ENCODE measurements at places on chromosomes 5 and 9.
A peak's percentile ranks its signal among the peaks of the same experiment; 100 is the strongest.

- DNase-seq, result no peak
These were observed 51.6 kb upstream of the C5orf46 start for GRCh38 chr5:147957901-147958300.

- no peak for DNase-seq
These were observed 2139.6 kb upstream of the ACO1 start for GRCh38 chr9:30244877-30245276.

DNA sequence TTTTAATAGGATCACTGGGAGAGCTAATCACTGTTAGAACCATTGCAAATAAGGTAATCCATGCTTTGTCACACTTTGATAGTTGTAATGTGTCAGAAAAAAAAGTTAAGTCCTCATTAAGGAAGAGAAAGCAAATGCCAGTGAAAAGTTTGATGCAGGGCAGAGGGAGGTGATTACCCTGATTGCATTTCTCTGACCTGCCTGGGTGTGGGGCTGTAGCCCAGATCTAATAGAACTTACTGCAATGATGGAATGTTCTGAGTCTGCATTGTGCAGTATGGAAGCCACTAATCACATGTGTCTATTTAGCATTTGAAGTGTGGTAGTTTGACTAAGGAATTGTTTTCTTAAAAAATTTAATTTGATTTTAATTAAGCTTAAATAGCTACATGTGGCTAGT lies 202.7 kb downstream of the ATP10B start:
- DNase-seq, result no peak

- DNase-seq, result no peak
These were observed 57.9 kb downstream of the PBX3 start for GRCh38 chr9:125805057-125805456.

DNA sequence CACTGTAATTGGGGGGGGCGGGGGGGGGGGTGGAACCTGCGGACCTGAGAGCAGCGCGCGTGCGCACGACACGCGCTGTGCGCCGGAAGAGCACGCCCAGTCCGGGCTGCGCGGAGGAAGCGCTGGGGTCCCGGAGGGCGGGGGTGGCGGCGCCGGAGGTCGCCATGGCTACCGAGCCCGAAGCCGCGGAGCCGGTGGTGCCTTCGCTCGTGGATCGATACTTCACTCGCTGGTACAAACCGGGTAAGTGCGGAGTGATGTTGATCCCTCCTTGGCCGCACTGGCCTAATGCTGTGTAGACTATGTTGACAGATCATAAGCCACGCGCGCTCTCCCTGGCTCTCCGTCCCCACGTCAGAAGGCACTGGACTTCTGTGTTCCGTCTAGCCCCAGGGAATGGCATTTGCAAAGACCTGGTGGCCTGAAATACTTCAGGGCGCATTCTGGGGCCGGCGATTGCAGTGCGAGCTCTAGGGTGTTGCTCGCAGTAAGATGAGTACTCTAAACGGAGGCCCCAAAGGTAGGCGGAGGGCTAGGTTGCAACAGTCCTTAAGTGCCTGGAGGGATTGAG lies at the start of gene ABITRAM:
Gene ABITRAM (plus strand): TSS at position 78 of the 571 bp plus-strand sequence. CDS start 87 bp downstream, at position 165.
- DNase-seq, result peak; percentile 66

GRCh38 chr9:36163049-36163785 lies 6.0 kb upstream of the CCIN start:
- no peak for DNase-seq

- DNase-seq, result no peak
These were observed 35.1 kb downstream of the GRIA1 start for GRCh38 chr5:153525536-153525935.

DNA sequence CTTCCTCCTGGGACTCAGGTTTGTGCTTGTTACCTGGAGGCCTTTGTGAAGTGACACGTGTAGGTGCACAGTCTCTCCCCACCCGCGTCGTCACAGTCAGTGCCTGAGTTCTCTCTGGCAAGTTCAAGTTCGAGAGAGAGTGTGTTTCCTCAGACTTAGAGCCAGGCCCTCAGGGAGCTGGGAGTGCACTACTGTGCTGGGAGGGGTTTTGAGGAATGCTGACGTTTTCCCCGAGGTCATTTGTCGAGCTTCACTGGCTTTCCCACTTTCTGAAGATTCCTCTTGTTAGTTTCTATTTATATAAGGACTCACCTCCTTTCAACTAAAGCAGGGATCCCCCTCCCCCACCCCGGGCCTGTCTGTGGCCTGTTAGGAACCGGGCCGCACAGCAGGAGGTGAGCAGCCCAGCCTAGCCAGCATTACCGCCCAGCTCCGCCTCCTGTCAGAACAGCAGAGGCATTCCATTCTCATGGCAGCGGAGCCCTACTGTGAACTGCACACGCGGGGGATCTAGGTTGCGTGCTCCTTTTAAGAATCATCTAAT lies 209.2 kb downstream of the DIRAS2 start:
- no peak for DNase-seq

DNA sequence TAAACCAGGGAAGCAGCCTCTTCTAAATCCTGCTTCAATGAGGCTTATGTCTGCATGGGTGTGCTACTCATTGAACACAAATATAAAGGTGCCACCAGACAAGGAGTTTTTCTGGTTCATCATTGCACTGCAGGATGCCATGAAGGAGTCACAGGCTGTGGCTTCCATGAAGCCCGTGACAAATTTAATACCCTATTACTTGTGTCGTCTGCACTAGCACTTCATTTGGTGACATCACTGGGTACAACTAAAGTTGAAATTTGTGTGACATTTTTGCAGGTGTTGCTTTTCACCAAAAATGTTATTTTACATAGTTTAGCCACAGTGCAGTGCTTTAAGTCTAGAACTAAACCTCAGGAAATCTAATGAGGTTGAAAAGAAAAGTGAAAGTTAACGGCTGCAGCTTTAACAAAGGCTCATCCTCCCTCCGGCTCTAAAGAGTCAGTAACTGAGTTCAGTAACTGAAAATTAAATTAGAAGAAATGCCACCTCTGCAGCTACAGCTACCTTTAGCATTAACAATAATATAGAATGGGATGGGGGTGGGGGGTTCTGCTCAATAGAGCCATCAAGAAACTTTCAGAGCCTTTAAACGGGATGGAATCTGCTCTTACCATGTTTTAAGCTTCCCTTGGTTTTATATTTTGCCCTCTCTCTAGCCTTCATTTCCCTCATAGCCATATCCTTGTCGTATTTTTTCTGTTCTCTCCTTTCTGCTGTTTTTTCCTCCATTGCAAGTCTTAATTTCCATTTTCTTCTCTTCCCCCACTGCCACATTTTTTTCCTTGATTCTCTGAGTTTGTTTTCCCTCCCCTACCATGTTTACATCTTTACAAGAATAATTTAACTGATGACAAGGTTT lies 233.8 kb upstream of the TMEM161B start:
- no peak for DNase-seq

DNA sequence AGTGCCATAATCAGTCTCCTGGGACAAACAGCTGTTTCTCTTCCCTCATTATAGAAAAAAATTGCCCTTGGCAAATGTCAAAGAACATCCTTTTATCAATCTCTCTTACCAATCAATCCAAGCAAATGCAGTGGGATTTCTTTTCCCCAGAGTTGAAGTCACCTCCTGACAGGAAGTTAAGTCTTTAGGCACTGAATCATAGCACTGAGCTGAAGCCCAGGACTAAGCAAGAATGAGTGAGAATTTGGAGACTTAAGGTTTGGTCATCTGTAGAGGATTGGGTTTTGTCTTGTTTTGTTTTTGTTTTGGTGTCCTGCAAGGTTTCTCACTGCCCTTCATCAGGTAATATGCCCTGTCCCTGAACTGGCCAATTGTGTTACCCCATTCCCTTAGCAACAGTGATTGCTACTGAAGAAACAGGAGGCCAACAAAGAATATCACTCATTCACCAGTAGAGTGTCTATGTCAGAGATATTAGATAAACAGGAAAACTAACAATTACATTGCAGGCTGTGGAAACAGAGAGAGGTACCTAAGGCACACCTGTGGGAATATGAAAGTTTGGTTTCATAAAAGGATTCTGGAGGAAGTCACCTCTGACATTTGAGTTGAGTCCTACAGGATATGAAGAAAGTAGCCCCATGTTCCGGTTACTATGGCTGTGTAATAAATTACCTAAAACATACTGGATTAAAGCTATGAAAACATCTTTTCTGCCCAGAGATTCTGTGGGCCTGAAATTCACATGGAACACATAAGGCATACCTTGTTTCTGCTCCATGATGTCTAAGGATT lies 4.5 kb upstream of the FXN start:
- no peak for DNase-seq

DNA sequence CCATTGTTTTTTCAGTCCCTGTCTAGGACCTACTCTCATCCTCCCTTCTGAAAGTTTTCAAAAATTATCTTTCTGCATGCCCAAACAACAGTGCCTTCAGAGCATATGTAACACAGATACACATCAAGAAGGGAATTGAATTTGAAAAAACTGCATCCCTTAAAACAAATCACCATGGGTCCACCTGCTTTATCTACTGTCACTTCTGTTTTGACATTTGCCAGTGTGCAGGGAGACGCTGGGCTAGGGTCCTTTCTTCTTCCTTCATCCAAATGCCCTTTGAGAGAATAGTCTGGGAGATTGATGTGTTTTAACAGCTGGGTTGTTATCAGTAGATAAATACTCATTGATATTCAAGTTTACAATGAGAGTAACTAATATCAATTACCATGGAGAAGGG lies 1630.1 kb downstream of the MAT2B start:
- DNase-seq, result no peak

DNA sequence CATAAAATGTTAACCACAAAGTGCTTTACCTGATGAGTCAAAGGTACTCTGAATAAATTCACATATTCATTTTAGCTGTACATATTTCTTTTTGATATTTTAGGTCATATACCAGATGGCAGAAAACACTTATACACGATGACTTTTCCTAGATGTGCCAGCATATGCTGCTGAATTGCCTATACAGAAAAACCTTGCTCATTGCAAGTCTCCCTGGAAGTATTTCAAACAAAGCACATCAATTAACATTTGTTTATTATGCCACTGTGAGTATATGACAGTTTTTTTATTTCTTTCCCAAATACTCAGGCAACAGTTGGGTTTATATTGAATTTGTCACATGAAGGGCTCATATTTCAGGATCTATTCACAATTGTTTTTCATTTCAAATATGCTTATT lies 180.8 kb downstream of the TMEM232 start:
- no peak for DNase-seq

- no peak for DNase-seq
These were observed 23.2 kb downstream of the PRUNE2 start for GRCh38 chr9:76882686-76883085.

GRCh38 chr5:88094403-88094802 lies 174.2 kb downstream of the TMEM161B start:
- DNase-seq, result no peak

GRCh38 chr5:94423411-94423810 lies 195.0 kb downstream of the KIAA0825 start:
- DNase-seq, result no peak

DNA sequence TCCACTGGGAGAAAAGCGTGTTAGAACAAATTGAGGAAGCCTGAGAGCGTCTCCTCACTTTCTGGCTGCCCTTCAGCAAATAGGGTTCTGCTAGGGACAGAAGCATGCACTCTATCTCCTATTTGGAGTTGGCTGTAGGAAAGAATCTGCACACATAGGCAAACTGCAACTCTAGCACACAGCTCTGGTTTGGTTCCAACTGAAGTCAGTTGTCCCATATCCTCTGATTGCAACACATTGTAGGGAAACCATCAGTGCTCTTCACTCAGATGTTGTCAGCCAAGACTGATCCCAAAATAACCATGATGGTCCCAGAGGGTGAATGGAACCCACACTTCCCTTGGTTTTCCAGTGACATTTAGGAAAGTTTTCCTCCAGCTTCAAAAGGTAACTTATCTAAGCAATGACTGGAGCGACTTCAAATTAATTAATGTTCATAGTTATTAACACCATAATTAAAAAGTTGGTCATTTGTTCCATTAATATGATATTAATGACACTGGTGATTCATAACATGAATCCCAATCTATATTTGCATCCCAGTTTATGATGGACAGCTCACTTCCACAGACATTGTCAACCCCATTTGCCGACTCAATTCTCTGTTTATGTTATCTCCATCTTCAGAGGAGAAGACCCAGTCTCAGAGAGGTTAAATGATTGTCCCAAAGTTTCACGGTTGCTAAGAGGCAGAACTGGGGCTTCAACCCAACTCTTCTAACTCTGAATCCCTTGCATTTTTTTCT lies 136.7 kb upstream of the ZNF462 start:
- no peak for DNase-seq

- DNase-seq, result no peak
These were observed 490.2 kb downstream of the EBF1 start for GRCh38 chr5:158609333-158610050.

- no peak for DNase-seq
These were observed 220.1 kb upstream of the DMAC1 start for GRCh38 chr9:8019636-8020035.

DNA sequence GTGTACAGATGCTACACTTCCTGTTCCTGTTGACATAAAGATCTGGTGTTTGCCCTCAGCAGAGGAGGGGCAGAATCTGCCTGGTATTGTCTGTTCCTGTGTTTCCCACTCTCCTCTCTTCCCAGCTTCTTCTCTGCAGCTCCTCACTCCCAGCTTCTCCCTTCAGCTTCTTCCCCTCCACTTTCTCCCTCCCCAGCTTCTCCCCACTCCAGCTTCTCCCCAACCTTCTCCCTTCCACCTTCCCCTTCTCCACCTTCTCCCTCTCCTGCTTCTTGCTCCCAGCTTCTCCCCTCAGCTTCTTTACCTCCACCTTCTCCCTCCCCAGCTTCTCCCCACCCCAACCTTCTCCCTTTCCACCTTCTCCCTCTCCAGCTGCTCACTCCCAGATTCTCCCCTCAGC lies 148.9 kb upstream of the IRX2 start:
- DNase-seq, result no peak

- DNase-seq, result no peak
These were observed 203.1 kb upstream of the ANKH start for GRCh38 chr5:15074651-15075050.

- DNase-seq, result no peak
These were observed 91.1 kb downstream of the ANKRD18A start for GRCh38 chr9:38529317-38529716.

GRCh38 chr9:10026443-10026984 lies 586.3 kb downstream of the PTPRD start:
- no peak for DNase-seq

GRCh38 chr5:122126177-122126755 lies 3.1 kb upstream of the ZNF474 start:
- DNase-seq, result no peak

DNA sequence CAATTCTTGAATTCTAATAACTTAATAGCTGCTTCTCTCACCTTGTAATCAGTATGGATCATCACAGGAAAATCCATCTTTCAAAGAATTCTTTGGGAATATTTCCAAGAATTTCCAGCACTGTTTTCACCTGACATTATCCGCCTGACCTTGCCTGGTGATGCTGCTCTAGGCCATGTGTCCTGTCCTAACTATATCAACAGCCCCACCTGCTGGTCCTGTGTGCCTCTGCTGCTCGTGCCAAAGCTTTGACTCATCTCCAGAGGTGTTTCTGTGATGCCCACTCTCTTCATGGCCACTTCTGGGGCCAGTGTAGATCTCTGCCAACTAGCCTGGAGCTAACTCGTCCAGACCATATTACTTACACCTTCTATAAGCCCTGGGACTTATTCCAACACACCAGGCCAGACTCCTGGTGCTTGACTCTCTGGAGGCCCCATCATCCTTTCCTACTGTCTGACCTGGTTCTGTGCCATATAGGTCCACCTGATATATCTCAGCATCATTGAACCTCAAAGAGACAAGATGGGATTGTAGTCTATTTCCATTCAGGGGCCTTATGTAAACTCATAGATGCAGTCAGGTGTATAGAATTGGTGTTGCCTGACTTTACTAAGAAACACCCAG lies 67.5 kb upstream of the CKMT2 start:
- peak; percentile 16 for DNase-seq
